Cortex of kidney (tissue), 1 donor: ENCODE measurements at places on chromosomes 3 and 15.

- no peak for DNase-seq
Observed at GRCh38 chr3:48552111-48552951, 4.3 kb downstream of the PFKFB4 start.

- no peak for DNase-seq
Observed at GRCh38 chr15:71414853-71415252, 299.6 kb downstream of the THSD4 start.

DNA sequence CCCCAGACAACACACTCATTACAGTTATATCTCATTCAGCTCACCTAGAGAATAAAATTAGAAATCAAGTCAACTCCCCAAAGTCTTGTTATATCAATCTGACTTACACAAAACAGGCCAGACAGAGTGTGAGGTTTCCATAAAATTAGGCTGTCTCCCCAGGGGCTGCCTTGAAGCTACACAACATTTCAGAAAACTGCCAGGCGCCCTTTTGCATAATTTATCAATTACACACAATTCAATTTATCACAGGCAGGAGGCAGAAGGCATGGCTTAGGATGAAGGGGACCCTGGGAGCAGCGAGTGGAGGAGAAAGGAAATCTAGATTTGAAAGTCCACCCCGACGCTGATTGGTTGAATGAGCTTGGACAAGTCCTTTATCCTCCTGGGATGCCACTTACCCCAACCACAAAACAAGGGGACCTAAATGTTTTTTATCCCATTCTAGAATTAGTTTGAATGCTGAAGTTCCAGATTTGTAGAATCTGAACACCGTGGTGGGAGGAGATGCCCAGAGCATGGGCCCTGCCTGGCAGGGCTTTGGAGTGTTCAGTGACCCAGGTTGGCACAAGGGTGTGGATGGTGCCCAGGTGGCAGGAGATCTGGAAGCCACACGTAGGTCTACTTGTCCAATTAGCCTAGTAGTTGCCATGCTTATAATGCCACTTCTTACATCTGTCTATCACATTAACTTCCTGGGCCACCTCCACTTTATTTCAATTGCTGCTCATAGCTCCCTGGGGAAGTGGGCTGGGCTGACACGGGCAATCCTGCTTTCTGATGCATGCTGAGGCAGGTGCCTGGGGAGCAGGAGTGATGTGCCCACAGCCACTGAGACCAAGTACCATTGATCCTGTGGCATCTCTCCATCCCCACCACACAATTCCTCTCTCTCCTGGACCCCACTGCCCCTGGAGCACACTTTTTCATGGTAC lies 119.8 kb upstream of the TLE3 start:
- DNase-seq: no peak

- no peak for DNase-seq
Observed at GRCh38 chr3:102182162-102182561, 252.7 kb upstream of the ZPLD1 start.
